ENCODE measurements at places on chromosomes 3 and 15.

DNA sequence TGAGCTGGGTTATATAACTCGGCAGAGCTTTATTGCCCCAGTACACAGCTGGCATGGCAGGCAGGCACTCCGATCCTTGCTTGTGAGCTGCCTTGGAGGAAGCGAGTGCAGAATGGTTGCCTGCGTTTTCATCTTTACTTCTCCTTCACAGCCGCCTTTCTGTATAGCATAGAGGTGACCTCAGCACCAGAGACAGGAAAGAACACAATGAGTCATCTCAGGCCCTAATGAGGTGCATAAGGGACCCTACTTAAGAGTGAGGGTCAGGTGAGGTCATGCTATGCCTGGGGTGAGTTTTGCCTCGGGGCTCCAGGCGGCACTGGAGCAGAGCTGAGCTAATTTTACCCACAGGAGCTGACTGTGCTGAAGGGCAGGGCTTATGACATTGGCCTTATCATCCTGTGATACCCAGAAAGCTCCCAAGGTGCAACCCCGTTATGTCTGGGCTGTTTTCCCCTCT, 43.5 kb downstream of the LPP start:
- DNase-seq = peak; percentile 19

- no peak for DNase-seq
Observed at GRCh38 chr15:55619783-55620182, 31.6 kb upstream of the PYGO1 start.

DNA sequence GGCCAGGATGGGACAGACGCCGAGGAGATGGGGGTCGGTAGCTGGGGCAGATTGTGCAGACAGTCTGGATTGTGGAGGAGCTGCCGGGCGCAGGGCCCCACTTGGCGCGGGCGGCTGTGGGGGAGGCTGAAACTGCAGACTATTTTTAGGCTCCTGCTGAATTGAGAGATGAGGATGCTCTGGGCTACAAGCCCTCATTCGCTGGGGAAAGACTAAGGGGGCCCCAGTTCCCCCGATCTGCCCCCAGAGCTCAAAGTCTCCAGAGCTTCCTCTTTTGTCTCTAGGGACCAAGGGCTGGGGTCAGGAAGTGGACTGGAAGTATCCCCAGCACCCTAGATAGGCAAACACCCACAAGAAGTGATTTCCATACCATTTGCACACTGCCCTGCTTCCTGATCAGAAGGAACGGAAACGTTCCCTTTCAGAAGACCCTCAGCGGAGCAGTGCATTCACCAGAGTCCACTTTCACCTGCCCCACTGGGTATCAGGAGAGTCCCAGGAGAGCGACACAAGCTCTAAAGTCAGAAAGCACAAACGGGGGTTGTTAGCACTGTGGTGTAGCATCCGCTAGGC, 29.7 kb downstream of the SEMA7A start:
- DNase-seq = no peak

- no peak for DNase-seq
Observed at GRCh38 chr3:87073496-87074145, 82.7 kb upstream of the VGLL3 start.

DNA sequence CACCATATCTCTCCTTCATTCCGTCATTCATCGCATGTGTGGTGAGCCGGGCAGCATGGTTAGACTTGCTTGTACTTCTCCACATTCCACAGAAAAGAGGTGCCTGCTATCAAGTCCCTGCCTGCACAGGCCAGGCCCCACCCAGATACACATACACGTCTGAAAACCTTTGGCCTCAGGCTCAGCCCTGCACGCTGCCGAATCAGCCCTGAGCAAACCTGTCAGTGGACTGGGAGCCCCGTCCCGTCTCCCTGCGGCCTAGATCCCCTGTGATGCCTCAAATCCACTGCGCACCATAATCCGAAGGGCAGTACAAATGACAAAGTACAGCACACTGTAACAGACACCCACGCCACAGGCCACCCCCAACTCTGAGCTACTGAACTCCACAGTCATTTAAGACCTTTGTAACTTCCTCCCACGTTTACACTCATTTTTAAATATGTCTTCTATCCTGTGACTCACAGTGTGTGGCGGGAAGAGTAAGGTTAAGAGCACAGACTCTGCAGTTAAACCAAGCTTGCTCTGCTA, 67.1 kb downstream of the MB21D2 start:
- DNase-seq = no peak

Measured in CD4-positive, alpha-beta T cell treated with Interleukin-15 for 1 hour (primary cell).